ENCODE measurements at places on chromosomes 1 and 21.

GRCh38 chr1:181099152-181100014 is 10.9 kb downstream of the IER5 start:
- DNase-seq = no peak

DNA sequence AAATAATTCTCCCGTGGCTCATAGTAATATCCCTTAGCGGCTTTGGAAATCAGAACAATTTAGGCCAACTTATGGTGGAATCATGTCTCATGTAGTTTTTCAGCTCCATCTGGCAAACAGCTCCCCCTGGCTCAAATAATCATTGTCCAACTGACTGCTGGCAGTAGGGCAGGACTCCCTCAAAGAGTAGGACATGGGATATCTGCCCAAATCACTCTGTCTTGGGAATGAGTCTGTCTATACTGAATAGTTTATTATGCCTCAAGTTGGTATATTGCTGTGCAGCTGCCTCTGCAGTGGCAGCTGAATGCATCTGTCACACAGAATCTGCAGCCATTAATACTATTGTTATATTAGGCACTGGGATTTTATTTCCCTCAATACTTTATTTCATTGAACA is 255.7 kb downstream of the COL11A1 start:
- no peak for DNase-seq

DNA sequence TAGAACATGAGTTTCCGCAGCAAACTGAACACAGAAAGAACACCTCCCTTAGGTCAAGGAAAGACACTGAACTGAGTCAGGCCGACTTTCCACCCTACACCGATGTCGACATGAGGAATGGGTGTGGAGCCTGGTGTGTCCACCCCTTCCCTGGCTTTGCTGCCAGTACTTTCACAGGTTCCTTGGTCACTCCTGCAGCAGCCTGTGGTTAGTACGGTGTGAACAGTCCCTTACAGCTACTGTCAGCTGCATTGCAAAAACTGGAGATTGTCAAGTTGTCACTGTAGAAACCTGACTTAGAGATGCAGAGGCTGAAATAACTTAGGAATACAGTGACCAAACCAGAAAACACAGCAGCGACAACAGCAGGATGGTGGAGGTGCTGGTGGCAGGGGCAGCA is 7.1 kb downstream of the PGLYRP3 start:
- DNase-seq = no peak

DNA sequence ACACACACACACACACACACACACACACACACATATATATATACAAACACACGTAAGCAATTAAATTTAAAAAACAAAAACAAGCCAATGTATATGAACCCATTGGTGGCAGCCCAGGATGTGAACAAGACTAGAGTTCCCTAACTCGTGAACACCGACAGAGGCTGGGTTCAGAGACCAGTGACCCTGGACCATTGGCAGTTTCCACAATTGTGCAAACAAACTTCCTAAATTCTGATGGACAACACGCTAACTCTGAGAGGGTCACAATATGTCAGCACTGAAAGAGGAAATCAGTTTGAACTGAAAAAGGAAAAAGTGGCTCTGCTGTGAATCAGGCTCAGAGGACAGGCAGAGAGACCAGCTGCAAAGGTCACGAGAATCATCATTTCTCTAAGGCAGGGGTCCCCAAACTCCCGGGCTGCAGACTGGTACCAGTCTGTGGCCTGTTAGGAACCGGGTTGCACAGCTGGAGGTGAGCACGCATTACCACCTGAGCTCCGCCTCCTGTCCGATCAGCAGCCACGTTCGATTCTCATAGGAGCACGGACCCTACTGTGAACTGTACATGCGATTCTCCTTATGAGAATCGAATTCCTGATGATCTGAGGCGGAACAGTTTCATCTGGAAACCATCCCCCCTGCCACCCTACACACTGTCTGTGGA is 50.5 kb upstream of the ERO1B start:
- DNase-seq = no peak

DNA sequence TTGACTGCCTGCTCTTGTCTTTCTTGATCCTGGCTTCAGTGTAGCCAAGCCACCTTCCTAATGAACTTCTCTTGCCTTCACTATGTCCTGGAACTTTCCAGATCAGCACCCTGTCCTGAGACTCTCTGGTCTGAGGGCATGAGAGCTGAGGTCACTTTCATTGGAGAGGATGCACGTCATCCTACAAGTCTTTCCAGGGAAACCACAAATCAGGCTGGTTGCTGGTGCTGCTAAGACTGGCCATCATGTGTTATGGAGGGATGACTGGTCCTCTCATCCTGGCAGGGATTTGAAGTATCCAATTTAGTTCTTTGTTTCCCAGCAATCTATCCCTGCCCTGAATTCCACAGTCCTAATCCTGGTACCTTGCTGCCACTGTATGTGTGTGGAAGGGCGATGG is 228.6 kb downstream of the GPATCH2 start:
- no peak for DNase-seq

- DNase-seq = no peak
These were observed 61.1 kb upstream of the TNFSF4 start for GRCh38 chr1:173268261-173268660.

DNA sequence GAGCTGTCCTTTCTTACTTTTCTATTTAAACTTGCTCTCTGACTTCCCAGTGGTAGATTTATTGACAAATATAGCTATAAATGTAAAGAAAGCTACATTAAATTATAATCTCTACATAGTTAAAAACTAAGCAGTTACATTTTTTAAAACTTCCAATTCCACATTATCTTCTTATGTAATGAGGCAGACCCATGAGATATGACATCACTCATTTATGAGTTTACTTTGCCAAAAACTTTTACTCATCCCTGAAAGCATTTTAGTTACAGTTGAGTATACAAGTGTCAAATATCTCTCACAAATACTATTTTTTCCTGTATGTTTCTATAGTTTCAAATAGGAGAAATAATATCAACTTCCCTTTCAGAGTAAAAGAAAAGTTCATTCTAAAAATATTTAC is 3.8 kb downstream of the NMNAT2 start:
- DNase-seq = no peak

- DNase-seq = no peak
These were observed 65.5 kb upstream of the BACH1 start for GRCh38 chr21:29233256-29233546.

DNA sequence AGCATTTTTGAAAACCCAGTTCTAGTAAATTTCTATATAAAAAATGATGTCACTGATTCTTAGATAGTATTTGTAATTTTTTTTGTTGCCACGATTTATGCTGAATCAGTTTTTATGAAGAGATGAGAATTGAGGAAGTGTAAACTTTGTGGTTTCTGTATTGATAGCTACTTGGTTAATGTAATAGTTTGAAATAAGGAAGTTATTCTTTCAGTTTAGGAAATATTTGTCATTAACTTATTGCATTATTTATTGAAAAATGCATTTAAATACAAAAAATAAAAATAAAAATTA is 97.8 kb downstream of the ZFYVE9 start:
- no peak for DNase-seq

- no peak for DNase-seq
These were observed 34.0 kb upstream of the ABCA4 start for GRCh38 chr1:94154989-94155388.

- DNase-seq = no peak
These were observed 47.5 kb downstream of the PCNT start for GRCh38 chr21:46371204-46372013.

Measured in occipital lobe (tissue), 3 donors.